ENCODE measurements at places on chromosomes 3 and 15.
A peak's percentile ranks its signal among the peaks of the same experiment; 100 is the strongest.

- no peak for DNase-seq
Observed at GRCh38 chr3:58979840-58980239, 70.0 kb downstream of the CFAP20DC start.

DNA sequence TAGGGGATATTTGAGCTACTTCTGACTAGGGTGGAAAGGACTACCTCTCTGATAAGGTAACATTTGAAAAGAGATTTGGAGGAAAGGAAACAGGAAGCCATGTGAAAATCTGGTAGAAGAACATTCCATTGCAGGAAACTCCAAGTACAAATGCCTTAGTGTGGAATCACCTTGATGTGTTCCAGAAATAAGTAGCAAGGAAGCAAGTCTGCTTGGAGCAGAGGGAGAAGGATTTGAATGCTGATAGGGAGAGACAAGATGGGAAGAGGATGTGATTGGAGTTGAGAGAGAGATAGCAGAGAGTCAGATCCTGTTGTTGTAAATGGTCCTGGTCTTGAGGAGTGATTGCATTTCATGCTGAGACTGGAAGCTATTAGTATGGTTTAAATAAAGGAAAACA is 335.1 kb upstream of the DCBLD2 start:
- no peak for DNase-seq

DNA sequence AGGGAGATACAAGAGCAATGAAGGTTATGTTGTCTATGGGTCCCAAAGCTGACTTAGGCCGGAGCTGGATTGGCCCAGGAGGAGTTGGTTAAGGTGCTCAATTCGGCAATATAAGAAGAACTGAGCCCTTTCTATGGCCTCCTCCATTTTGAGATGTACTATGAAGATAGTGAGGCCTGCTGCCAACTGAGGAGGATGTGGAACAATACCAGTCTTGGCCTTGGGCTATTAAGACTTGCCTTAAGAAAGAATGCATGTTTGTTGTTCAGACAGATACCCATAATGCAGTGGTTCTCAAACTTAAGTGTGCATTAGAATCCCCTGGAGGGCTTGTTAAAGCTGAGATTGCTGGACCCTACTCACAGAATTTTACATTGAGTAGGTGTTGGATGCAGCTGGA is 24.4 kb upstream of the LEKR1 start:
- DNase-seq = no peak

- no peak for DNase-seq
Observed at GRCh38 chr3:17678116-17678741, 64.2 kb downstream of the TBC1D5 start.

GRCh38 chr15:67137951-67138848 is 72.8 kb downstream of the SMAD3 start:
- DNase-seq = no peak

DNA sequence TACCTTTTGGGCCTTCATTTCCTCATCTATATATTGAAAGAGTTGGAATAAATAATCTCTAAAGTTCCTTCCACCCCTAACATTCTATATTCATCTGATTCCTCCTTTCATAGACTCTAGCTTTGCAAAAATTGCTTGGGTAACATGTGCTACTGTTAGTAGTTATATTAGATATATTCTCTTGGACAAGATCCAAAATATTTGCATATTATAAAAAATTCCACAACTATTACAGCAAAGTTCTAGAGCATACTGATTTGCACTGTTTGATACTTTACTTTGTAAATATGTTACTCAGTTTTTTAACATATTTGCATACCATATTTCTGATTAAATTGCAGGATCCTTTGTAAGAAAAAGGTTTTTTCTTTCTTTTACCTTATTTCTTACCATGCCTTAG is 95.9 kb upstream of the UBE2E2 start:
- no peak for DNase-seq

- DNase-seq = peak; percentile 55
Observed at GRCh38 chr15:90214553-90215196, 13.5 kb downstream of the SEMA4B start.

GRCh38 chr15:80109388-80109787 is 43.4 kb upstream of the FAH start:
- DNase-seq = no peak

- no peak for DNase-seq
Observed at GRCh38 chr15:80640531-80641121, 54.5 kb upstream of the ABHD17C start.

GRCh38 chr3:59980576-59980975 is 930.8 kb upstream of the CFAP20DC start:
- no peak for DNase-seq

- DNase-seq = no peak
Observed at GRCh38 chr3:182803596-182803995, 10.3 kb downstream of the ATP11B start.

DNA sequence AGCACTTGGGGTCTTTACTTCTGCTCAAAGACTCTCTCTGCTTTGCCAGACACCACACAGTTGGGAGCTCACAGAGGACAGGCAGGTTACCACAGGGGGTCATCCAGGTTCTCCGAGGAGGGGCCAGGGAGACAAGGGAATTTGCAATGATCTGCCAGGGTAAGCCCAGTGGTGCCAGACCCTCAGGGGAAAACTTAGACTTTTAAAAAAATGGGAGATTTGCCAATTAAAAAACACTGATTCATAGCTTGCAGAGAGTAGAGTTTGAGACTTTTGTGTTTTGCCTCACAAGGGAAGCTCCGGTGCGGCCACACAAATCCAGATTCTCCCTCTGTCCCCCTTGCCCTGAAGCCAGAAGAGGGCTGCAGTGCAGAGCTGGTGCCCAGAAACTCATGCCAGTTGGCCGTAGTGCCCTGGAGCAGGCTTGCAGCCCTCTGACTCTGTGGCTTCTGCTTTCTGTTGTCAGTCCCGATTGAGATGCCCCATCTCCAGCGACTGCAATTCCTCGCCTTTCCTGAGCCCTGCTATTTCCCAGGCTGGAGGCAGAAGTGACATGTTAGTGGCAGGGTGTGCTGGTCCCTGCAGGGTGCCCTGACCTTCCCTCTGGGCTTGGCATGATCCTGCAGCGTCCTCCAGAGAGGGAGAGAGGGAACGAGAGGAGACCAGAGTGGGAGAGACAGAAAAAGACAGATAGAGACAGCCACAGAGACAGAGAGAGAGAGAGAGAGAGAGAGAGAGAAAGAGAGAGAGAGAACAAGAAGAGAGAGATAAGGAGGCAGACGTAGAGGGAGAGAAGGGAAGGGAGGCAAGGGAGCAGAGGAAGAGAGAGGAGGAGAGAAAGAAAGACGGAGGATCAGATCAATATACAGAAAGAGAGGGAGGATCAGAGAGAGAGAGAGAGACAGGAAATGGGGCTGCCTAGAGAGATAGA is 46.0 kb downstream of the RHCG start:
- peak; percentile 47 for DNase-seq

GRCh38 chr3:174168538-174169254 is 690.4 kb upstream of the NAALADL2 start:
- no peak for DNase-seq

DNA sequence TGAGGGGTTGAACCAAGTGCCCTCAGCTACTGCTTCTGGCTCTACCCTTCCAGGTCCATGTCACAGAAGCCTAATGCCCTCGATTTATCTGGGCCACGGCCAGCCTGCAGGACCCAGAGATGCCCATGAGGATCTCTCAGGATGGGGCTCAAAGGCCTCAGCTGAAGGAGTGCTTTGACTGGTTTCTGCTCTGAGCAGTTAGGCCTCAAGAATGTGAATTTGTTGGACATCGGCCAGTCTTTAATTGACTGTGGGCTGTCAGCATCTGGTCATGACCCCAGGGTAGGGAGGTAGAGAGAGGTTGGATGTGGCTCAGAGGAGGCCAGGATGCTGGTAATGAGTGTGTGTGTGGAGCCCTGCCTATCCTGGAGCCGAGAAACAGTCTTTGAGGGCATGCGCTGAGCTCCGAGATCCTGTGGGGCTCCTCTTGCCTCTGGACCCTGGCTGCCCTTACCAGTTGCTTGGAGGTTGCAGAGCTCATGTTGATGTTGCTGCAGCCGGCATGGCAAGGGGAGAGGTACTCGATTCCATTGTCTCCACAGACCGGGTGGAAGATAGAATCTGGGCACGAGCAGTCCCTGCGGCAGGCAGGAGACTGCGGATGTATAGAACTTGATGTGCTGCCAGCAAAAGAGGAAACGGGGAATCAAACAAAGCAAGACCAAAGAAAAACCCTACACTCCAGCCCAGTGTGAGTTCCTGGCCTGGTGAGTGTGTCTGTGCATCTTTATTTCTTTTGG is 49.1 kb upstream of the RAB6B start:
- DNase-seq = no peak

GRCh38 chr3:57004229-57004628 is 56.2 kb upstream of the SPATA12 start:
- DNase-seq = no peak

- DNase-seq = no peak
Observed at GRCh38 chr3:159499031-159499793, 489.4 kb upstream of the IL12A start.

GRCh38 chr3:52099001-52099401 is 42.6 kb upstream of the DUSP7 start:
- DNase-seq = no peak

DNA sequence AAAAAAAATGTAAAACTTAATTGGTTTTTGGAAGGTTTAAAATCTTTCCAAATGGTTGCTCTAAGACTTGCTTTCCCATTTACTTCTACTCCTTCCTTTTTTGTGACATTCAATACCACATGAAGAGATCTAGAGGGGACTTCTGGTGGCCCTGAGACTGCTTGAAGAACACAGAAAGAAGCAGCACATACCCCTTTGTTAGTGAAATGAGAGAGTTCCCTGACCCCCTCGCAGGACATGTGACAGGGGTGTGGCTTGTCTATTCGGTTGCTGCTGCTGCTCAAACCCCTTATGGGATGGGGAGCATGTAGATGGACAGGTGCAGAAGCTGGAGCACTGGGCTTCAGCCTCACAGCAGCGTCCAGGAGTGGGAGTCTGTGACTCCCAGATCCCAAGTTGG is 71.0 kb downstream of the ZMAT3 start:
- DNase-seq = no peak

DNA sequence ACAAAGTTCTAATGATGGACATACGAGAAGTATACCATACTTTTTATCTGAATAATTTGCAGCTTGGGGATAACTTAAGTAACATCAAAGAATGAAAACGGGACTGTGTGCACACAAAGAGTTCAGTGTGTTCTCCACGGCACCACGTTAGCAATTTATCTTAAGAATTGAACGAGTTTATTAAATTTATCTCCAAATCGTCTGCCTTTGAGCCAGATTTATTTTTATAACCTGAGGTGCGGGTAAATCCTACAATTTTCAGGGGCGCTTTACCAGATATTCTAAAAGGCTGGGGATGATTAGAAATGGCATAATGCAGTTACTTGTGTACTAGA is 3.5 kb downstream of the CHD2 start:
- no peak for DNase-seq

DNA sequence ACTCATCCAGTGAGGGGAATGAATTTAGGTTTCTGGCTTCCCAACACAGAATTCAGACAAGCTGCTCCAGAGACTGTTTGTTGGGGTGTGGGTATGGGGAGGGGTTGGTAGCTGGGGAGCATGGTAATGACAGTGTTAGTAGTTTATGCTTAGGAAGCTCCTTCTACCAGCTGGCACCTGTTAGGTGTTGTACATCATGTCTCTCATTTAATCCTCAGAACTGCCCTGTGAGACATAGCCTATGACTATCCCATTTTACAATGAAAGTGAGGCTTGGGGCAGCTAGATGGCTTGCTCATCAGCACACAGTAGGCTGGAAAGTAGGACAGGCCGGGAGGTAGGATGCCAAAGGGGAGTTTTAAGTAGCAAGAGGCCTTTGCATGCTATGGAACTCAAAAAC is 2.5 kb downstream of the EIF4E3 start:
- no peak for DNase-seq

- no peak for DNase-seq
Observed at GRCh38 chr15:87312221-87312620, 944.3 kb downstream of the NTRK3 start.

- DNase-seq = no peak
Observed at GRCh38 chr15:67862750-67863441, 23.1 kb upstream of the RNU6-1 start.
